ENCODE measurements at places on chromosomes 13 and 19. TPM values are rescaled to one million over a fixed set of nuclear protein-coding genes. Genes with fewer than 3 reads are reported as not detected.

The URAD gene
- not detected for polyA plus RNA-seq

The MCEMP1 gene
- 0.22 TPM for polyA plus RNA-seq

The SYNE4 gene
- polyA plus RNA-seq, result 12.4 TPM

The ZDHHC20 gene
- 95.0 TPM for polyA plus RNA-seq

The LILRA1 gene
- polyA plus RNA-seq, result 0.29 TPM

The MISP3 gene
- polyA plus RNA-seq, result 9.2 TPM

The RXFP2 gene
- 0.06 TPM for polyA plus RNA-seq

The MBOAT7 gene
- polyA plus RNA-seq, result 70.4 TPM

The HSPH1 gene
- polyA plus RNA-seq, result 117 TPM

The COL4A2 gene
- polyA plus RNA-seq, result 473 TPM

The ELAVL3 gene
- 0.43 TPM for polyA plus RNA-seq

The ZNF569 gene
- 10.0 TPM for polyA plus RNA-seq

The PTGIR gene
- polyA plus RNA-seq, result 2.6 TPM

The ZNF560 gene
- 0.80 TPM for polyA plus RNA-seq

The LGI4 gene
- 3.0 TPM for polyA plus RNA-seq

The SIRT2 gene
- polyA plus RNA-seq, result 46.0 TPM

The SRRM5 gene
- polyA plus RNA-seq, result 0.75 TPM

The MADCAM1 gene
- 3.4 TPM for polyA plus RNA-seq

The FFAR2 gene
- polyA plus RNA-seq, result 0.37 TPM

The STARD13 gene
- 23.3 TPM for polyA plus RNA-seq

The APOC1 gene
- polyA plus RNA-seq, result 11.8 TPM

The GNA15 gene
- 1.2 TPM for polyA plus RNA-seq

The TNFRSF19 gene
- 56.0 TPM for polyA plus RNA-seq

The RNF225 gene
- not detected for polyA plus RNA-seq

The MAB21L1 gene
- 0.08 TPM for polyA plus RNA-seq

The DPP9 gene
- polyA plus RNA-seq, result 21.8 TPM

The RSPH6A gene
- not detected for polyA plus RNA-seq

The KL gene
- polyA plus RNA-seq, result 50.7 TPM

The RYR1 gene
- 5.0 TPM for polyA plus RNA-seq

The UBE2L5 gene
- 0.65 TPM for polyA plus RNA-seq

The DENND1C gene
- 39.4 TPM for polyA plus RNA-seq

The ZNF554 gene
- polyA plus RNA-seq, result 8.8 TPM

The PRR12 gene
- 21.7 TPM for polyA plus RNA-seq

The HRC gene
- 30.6 TPM for polyA plus RNA-seq

The ZNF628 gene
- 3.5 TPM for polyA plus RNA-seq

The APOE gene
- polyA plus RNA-seq, result 604 TPM

The ZNF491 gene
- 3.4 TPM for polyA plus RNA-seq

The CYP2F1 gene
- not detected for polyA plus RNA-seq

The FOXA3 gene
- polyA plus RNA-seq, result 0.79 TPM

The STOML3 gene
- 0.08 TPM for polyA plus RNA-seq

The HCN2 gene
- 0.22 TPM for polyA plus RNA-seq

The CDX2 gene
- not detected for polyA plus RNA-seq

The SMIM24 gene
- polyA plus RNA-seq, result 466 TPM

The ZNF57 gene
- 8.4 TPM for polyA plus RNA-seq

The CERS1 gene
- polyA plus RNA-seq, result 8.0 TPM

The MEF2B gene
- polyA plus RNA-seq, result 1.9 TPM

The KLK10 gene
- polyA plus RNA-seq, result 0.31 TPM

All from right renal pelvis (tissue), 4 donors.